Activated CD4-positive, alpha-beta T cell treated with anti-CD3 and anti-CD28 coated beads for 36 hours (primary cell): ENCODE measurements at places on chromosomes 16 and 17.

DNA sequence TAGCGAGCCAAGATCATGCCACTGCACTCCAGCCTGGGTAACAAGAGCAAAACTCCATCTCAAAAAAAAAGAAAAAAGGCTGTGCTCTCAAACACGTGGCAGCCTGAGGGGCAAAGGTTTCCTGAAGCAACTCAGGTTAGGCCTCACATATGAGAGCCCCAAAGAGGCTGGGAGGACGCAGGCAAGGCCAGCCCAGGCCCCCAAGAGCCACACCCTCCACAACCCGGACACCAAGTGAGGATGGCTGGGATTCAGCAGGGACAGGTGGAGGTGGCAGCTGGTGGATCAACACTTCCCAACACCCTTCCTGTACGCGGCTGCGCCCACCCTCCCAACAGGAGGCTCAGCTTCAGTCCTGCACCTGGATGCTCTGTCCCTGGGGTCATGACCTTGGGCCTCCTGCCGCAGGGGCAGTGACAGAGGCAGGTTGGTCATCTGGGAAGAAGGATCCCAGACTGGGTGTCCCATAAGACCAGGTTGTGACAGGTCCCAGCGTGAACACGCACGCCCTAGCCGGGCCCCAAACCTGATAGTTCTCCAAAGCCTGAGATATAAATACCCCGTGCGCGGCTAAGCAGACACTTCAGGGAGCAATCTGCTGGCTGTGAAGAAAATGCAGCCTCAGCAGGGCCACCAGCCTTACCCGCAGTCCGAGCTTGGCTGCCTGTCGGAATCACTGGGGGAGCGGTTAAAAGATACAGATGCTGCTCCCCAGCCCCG lies 78.1 kb downstream of the TIMM22 start:
- no peak for DNase-seq

DNA sequence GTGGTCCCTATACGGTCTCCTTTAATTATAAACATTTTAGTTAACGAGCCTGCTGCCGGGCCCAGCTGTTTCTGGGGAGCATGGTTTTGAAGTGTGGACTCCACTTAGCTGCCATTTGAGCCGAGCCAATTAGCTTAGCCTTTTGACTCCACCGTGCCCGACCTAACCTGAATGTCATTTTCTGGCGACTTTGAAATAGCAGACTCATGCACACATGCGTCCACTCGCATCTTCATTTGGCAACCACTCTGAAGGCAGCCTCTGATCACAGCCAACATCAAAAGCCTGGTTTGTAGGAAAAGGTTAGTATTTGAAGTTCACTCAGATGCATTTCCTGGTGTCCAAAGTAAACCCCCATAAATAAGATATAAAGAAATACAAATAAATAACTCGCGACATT lies 16.8 kb downstream of the AXIN2 start:
- DNase-seq, result no peak

DNA sequence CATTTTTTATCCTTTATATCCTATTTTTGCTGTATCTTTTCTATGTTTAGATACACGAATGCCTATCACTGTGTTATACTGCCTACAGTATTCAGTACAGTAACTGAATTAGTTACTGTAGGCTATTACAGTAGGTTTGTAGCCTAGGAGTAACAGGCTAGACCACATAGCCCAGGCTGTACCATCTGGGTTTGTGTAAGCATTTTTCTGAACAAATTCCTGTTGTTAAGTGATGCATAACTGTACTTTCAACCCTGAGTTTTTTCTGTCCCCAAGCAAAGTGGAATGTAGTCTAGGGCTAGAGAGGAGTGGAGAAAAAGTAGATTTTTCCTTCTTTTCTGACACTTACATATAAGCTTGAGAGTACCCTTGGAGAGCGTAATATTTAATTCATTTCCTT lies 282.1 kb downstream of the HS3ST3B1 start:
- DNase-seq, result no peak

DNA sequence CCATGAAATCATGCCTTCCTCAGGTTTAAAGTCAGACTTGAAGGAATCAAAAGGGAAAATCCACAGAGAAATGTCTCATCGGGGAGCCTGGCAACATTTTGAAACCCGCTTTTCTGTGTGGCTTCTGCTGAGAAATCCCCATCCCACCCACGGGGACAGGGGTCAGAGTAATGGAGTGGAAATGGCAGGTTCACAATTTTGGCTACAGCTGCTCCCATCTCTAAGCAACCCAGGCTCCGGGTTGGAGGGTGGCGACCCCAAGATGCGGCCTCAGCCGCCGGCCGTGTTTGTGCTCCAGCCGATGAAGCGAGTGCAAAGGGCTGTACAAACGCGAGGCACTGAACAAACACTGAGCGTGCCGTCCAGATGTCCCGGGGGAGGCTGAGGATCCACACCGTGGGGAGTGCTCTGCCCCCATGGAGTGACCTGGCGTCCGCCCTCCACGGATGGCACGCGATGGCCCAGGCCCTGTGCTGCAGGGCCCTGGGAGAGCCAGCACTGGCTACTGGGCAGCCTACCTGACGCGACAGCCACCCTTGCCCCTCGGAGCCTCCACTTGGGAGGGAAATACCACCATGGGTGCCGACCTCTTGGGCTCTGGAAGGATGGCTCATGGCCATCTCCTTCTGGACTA lies 22.2 kb downstream of the SLC43A2 start:
- DNase-seq, result peak; percentile 67

DNA sequence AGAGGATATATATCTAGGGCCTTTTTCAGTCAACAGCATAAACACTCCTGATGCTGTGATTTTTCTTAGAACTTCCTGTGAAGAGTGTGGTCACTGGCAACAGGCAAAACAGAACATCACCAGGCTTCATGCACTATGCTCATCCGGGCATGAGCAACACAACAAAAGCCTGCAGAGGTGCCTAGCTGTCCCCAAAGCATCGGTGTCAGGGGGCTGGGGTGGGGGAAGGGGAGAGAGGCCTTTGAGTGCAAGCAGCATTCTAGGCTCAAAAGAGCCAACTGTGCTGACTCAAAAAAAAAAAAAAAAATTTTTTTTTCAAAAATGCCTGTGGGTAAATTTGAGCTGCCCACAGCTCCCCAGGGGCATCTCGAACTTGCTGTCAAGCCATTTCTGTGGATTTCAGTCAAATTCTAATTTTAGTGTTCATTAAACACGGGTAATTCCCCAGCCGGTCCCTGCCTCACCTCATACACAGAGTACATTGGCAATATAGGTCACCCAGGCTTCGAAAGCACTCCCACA lies 194.6 kb upstream of the DYNLRB2 start:
- no peak for DNase-seq

GRCh38 chr16:26058326-26058725 lies 366.6 kb downstream of the HS3ST4 start:
- no peak for DNase-seq

DNA sequence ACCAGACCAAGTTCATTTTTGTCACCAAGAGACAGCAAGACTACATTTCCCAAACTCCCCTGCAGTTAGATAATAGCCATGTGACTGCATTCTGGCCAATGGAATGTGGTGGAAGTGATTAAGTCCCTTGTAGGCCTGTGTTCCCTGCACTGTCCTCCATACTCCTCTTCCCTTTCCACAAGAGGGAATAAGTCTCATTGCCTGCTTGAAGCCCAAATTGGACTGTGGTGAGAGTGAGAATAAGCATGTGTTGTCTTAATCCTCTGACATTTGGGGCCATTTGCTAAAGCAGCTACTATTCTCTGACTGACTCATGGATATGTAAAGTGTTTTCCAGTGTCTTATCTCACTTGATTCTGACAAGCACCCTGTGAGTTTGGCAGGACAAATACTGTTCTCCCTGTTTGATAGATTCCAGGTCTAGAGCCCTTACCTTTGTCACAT lies 20.7 kb downstream of the PIK3R6 start:
- no peak for DNase-seq

GRCh38 chr16:87924041-87924810 lies 12.1 kb downstream of the CA5A start:
- DNase-seq, result no peak

DNA sequence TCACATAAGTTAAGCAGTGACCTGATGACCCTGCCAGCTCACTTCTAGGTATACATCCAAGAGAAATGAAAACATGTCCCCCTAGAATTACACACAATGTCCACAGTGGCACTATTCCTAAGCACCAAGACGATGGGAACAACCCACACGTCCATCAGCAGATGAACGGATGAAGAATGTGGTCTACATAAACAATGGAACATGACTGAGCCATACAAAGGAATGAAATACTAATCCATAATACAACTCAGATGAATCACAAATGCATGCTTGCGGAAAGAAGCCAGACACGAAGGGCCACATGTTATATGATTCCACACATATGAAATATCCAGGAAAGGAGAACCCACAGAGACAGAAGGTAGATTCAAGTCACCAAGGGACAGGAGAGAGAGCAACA lies 17.4 kb downstream of the USP22 start:
- DNase-seq, result no peak

DNA sequence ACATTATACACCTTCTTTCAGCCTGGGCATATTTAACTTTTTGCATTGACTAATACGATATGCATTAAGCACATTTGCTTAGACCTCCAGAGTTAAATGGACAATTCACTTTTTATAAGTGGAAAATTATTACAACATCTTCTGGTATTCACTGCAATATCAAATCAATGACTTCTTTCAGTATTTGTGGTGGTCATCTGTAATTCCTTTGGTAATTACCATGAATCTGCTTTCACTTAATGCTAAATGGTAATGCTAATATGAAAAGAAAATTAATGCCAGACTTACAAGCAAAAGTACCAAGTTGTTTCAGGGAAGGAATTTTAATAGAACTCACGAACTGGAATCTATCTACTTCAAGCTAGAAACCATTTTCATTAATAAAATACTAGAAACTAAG lies 6.4 kb downstream of the GPATCH8 start:
- DNase-seq, result no peak

GRCh38 chr16:60792437-60792836 lies 1243.8 kb downstream of the CDH8 start:
- no peak for DNase-seq

GRCh38 chr17:29347831-29348629 lies 42.1 kb upstream of the TAOK1 start:
- DNase-seq, result no peak

DNA sequence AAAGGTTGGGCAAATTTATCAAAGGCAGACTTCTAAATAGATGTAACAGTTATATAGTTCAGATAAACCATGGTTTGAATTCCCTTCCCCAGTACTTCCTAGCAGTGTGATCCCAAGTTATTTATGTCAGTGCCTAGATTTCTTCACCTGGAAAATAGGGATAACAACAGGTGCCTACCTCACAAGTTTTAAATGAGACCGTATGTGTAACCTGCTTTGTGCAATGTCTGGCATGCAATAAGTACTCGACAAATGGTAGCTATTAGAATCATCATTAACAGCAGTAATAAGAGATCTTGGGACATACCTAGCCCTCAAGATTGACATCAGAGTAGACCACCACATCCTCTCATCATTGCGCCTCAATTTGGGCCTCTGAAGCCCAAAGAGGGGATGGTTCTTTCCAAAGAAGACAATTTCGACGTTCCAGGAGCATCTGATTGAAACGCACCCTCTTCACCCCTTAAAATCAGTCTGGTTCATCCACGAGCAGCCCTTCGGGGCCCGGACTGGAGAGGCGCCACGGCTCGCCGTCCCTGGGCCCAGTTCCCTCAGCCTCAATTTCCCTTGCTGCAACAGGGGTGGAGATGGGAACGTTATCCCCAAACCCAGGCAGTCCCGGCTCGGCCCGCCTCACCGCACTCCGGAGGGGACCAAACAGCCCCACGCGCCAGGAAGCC lies 541 bp downstream of the ACACA start:
- no peak for DNase-seq

GRCh38 chr16:51526621-51527020 lies 375.6 kb upstream of the SALL1 start:
- no peak for DNase-seq

GRCh38 chr17:43658900-43659299 lies 2.8 kb downstream of the MEOX1 start:
- no peak for DNase-seq

- DNase-seq, result no peak
Observed at GRCh38 chr16:57413301-57413730, 8.7 kb downstream of the CCL17 start.

GRCh38 chr17:31699281-31699680 lies 159.8 kb downstream of the COPRS start:
- DNase-seq, result no peak

DNA sequence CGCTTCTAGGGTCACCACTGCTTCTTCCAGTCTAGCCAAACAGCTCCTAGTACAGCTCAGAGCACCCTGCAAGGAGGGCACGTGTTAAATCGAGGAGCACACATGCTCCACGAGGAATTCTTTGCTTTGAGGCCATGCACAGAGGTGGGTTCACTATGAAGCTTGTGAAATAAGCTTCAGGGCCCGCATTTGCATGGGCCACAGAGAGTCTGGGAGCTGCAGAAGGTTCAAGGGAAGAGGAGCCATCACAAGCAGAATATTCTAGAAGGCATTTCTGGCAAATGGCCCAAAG lies 55.3 kb downstream of the MYH13 start:
- DNase-seq, result no peak

GRCh38 chr16:55031481-55031880 lies 100.8 kb downstream of the IRX5 start:
- DNase-seq, result no peak

DNA sequence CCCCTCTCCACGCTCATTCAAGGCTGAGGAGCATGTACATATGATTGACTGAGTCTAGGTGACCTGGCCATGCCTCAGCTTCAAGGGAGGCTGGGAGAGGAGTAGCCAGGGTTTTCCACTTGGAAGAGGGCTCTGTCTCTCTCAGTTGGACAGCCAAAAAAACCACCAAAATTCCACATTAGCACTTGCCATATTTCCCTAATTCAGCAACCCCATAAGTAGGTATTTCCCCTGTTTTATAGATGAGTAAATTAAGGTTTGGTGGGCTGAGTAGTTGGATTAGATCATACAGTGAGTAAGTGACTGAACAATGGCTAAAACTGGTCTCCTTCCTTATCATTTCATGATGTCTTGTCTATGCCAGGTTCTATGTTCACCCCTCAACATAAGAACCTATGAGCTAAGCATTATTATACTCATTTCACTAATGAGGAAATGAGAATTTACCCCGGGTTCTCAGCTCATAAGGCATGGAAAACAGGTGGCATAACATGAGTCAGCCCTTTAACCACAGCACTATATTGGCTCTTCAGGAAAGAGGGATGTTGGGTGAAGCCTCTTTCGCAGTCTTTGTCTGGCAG lies 68.0 kb upstream of the GAS7 start:
- DNase-seq, result no peak

DNA sequence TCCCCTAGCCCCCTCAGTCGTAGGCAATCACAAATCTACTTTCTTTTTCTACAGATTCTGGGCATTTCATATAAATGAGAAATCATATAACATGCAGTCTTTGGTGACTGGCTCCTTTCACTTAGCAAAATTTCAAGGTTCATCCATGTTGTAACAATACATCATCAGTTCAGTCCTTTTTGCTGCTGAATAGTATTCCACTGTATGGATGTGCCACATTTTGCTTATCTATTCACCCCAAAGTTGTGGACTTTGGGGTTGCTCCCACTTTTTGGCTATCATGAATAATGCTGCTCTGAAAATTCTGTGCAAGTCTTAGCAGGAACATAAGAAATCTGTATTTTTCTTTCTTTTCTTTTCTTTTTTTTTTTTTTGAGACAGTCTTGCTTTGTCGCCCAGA lies 39.0 kb downstream of the MRM1 start:
- DNase-seq, result no peak

- DNase-seq, result peak; percentile 48
Observed at GRCh38 chr16:20884240-20884556, 16.0 kb downstream of the DCUN1D3 start.
